ENCODE measurements at places on chromosomes 7 and 10.

DNA sequence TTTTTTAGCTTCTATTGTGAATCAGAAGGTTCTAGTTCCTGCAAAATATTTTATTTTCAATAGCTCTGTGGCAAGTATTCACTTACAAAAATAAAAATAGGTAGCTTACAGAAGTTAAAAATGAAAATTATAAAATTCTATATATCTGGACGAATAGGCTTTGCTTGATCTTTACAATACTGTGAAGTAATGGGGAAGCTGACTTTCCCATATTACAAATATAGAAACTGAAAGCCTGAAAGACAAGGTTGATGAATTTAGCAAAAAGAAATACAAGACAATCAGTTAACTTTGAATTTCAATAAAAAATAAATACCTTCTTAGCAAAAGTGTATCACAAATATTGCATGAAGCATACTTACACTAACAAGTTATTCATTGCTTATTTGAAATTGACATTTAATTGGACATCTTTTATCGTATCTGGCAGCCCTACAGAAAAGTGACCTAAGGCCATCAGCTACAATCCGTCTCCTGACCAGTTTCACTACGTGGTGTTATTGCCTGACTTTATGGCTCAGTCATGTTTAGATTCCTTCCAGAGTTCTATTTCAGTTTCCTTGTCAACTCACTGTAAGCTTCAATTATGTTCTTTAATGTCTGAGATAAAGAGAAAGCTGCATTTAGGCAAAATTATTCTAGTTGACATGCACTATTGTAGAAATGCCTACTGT is 310.5 kb upstream of the HGF start:
- no peak for DNase-seq

DNA sequence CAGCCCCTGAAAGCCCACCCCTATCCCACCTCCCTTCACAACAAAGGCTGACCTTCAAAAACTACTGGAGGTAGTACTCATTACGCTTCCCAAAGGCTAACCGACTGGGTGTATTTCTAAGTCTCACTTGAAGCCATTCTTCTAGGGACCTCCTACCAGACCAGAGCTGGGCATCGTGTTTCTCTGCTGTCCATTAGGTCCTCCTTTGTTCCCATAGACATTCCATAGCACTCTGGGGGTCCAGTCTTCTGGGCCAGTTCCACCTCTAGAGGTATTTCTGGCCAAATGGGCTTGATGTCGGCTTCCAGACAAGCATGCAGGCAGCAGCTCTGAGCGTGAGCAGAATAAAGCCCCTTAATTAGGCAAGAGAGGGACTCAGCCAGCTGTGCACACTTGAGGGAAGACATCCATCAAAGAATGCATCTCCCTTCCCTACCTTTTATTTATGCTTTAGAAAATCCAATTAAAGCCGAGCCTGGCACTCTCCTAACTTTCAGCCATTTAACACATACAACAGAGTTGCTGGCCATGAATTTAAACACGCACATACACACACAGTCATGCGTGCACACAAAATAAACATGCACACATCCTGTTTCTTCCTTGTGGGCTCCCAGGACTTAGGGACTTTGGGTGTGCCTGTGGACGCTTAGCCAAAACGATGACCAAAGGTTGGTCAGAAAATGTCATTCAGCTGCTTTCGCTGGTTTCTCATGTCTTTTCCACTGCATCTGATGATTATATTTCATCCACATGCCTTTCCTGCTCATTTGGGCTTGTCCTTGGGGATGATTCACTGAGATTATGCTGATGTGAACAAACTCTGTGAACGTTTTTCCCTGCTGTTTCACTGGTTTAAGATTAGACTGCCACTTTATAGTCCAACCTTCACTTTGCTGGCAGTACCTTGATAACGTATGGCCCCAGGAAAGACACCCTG is 362.0 kb upstream of the NFE2L3 start:
- no peak for DNase-seq

GRCh38 chr10:124392626-124393342 is 25.9 kb downstream of the OAT start:
- no peak for DNase-seq

DNA sequence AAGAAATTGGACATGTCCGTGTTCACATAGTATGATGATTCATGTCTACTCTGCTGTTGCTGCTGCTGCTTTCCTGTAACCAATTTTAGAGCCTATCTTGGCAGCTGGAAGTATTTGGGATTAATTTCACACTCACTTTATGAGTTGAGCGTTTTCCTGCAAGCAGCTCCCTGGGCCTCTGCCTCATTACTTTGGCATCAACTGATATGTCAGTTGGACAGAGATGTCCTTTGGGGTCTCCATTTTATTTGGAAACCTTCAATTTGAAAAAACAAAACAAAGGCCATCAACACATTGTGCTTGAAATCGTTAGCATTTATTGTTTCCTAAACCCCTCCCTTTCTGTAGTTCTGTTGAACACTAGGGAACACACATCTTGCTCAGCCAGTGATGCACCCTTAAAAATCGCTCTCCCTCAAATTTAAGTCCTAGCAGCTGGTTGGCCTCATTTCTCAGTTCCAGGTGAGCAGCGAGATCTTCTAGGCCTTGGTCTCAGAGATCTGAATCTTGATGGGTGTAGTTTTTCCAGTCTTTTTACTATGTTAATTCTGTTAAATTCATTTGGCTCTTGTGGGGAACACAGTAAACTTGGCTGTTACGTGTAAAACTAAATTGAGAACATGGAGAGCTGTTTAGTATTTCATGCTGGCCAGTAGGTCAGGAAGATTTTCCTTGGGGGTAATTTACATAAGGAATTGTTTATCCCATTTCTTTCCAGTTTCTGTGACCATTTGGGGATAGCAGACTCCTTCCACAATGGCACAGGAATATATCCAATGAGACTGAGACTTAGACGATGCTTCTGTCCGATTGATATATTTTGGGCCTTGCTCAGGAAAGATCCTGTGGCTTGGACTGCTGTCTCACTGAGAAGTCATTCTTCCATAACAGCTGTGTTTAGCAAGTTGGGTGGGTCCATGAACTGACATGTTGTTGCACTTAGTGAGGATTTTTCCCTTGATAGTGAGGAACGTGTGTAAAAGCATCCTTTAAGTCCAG is 371.6 kb downstream of the BBS9 start:
- DNase-seq = no peak

GRCh38 chr10:76514869-76515268 is 1083.4 kb downstream of the LRMDA start:
- no peak for DNase-seq

DNA sequence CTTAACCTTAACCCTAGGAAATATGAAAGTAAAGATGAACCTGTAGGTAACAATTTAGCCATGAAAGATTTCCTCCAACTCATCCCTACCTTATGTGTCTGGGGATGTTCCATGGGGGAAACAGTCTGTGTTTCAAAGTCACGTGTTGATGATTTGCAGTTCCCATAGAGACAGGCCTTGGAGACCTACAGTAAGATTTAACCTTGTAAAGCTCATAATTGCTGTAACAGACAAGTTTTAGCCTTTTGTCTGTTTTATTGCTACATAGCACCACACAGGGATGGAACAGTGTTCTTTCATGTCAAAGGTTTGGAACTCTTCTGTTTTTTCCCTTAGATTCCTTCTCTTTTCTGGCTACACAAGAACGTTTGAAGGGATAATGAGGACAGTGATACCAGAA is 35.2 kb upstream of the ITGA8 start:
- DNase-seq = no peak

GRCh38 chr10:65149878-65150277 is 1628.7 kb downstream of the REEP3 start:
- no peak for DNase-seq

- DNase-seq = no peak
These were observed 36.7 kb downstream of the LSM5 start for GRCh38 chr7:32453341-32454011.

DNA sequence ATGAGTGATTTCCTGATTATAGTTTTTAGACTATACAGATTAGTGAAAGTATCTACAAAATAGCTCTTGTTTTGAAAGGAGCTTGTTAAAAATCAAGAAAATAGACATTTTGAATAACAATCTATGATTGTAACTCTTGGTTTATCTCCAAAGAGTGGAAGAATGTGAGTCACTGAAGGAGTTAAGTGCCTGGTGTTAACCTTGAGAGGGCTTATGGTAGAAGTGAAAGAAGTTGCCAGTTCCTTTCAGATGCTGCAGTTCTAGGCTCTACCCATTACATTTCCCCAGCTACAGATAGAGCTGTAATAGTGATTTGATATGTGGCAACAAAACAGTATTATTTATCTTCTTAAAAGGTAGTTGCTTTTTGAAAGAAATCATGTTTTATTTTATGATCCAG is 12.7 kb downstream of the NRBF2 start:
- DNase-seq = no peak
